Panc1 (cell line): ENCODE measurements at places on chromosomes 3 and 15.

GRCh38 chr3:115689928-115690327, 66.6 kb downstream of the GAP43 start:
- DNase-seq = no peak

DNA sequence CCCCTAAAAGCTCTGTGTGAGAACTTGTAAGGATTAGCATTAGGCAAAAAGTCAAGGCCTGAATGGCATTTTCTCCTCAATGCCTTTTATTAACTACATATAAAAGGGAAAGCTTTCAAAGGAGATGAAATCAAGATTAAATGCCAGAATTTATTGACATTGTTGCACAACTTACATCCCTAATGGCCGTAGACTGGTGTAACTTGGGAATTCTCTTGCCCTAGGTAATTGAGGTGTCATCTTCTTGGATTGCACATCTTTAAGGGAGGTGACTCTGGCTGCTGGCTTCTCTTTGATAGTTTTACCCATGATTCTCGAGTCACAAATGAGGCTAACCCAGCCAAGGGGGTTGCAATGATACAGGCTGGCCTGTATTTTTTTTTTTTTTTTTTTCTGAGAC, 249.1 kb downstream of the TBL1XR1 start:
- DNase-seq = no peak

- DNase-seq = no peak
Observed at GRCh38 chr3:73745526-73746191, 120.9 kb upstream of the PDZRN3 start.

DNA sequence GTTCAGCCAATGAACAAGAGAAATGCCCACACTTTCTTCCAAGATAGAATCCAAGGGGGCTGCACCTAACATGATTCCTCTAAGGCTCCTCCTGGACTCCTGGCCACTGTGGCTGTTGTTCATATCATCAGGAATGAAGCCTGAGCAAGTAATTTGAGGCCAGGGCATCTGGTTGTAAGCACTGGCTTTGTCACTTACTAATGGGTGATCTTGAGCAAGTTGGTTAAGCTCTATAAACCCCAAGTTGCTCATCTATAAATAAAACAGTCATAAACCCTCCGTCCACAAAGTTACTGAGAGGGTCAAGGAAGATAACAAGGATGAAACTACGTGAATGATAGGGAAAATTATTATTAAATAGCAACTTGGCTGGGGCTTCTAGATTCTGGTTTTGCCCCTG, 58.3 kb downstream of the CDC25A start:
- DNase-seq = no peak

DNA sequence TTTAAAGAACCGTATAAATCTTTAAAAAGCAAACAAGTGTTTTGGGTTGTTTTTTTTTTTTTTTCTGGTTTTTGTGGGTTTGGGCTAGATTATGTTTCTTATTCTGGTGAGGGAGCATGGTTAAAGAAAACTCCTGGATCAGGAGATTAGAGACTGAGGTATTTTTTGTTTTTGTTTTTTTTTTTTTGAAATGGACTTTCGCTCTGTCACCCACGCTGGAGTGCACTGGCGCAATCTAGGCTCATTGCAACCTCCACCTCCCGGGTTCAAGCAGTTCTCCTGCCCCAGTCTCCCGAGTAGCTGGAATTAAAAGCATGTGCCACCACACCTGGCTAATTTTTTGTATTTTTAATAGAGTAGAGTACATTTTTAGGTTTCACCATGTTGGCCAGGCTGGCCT, 95.2 kb downstream of the SLMAP start:
- DNase-seq = no peak

DNA sequence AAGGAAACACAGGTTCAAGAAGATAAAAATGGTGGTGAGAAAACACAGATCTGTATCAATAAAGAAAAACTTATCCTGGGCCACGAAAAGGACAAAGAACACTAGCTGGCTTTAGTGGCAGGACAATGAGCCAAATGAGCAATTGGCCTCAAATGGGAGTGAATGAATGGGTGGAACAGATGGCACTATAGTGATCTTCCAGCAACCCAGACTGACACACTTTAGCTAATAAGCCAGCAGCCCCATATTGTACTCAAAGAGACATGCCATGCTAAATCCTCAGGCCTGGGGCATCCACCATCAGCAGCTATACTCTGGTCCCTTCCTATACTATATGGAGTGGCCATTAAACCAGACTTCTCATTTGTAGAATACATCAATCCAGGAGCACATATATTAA, 60.0 kb upstream of the GADL1 start:
- DNase-seq = no peak

GRCh38 chr15:29805043-29805707, 17.1 kb downstream of the TJP1 start:
- no peak for DNase-seq

DNA sequence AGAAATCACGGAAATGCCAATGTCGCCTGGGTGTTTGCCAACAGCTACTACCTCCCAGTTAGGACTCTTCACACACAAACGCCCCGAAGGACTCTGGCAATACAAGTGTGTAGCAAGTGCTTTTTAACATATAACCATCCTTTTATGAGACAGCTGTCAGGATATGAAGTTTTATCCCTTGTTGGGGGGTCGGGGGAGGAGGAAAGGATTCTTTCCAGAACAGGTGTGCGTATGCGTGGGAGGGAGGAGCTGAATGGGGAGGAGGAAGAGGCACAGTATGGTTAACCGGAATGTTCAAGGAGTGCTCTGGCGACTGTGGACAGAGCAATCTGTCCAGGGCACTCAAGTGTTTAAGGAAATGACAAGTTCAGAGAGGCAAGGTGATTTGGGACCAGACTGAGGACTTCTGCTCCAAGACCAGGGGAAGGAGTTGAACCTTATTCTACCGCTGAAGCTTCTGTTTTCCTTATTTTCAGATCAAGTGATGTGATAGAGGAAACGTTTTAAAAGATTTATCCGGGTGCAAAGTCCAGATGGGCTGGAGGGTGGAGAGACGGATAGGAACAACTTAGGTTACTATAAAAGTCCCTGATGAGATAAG, 1.3 kb downstream of the TSPAN3 start:
- no peak for DNase-seq

DNA sequence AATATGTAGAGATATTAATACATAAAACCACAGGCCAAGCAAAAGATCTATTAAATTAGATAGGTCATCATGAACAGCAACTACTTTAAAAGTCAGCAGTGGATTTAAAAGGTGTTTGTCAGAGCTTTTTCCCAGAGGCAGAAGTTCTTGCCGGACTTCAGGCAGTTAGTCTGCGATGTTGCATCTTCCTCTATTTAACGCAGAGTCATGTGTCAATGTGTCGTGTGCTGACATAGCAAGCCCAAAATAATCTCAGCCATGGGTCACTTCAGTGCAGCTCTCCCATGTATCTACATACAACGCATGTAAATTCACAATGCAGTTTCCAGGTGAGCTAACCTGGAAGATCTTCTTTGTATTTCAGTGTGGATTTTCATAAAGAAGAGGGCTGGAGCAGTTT, 8.0 kb upstream of the TMEM212 start:
- no peak for DNase-seq

DNA sequence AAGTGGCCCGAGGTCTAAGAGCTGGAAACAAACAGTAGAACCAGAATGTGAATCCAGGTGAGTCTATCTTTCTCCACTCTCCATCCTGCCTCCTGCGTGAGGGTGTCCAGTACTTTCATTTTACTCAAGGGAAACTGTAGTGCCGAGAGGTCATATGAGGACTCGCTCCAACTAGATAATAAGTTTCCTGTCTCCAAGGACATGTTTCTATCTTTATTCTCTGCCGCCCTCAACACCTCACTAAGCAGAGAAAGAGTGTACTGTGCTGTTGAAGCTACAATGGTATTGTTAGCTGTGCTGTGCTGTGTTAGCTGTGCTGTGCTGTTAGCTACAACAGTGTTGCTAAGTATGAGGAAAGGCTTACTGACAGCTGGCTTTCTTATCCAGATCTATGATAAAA, 137.9 kb upstream of the COL8A1 start:
- DNase-seq = no peak

DNA sequence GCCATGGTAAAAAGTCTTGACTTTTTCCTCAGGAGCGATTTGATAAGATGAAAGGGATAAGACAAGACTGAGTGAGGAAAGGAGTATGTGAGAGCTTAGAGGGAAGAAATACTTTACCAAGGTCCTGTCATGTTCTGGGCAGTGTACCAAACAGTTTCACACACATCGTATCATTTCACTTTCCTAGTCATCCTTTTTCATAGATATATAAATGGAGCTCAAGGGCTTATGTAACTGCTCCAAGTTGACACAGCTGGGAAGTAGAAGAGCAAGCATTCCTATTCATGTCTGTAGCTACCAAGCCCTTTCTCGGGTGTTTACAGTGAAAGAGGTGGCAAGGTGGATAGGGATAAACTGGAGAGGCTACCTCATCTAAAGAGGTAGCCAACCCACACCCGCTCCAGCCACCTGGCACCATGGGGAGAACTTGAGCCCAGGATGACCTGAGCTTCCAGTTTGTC, 57.4 kb downstream of the MRPS25 start:
- DNase-seq = no peak

DNA sequence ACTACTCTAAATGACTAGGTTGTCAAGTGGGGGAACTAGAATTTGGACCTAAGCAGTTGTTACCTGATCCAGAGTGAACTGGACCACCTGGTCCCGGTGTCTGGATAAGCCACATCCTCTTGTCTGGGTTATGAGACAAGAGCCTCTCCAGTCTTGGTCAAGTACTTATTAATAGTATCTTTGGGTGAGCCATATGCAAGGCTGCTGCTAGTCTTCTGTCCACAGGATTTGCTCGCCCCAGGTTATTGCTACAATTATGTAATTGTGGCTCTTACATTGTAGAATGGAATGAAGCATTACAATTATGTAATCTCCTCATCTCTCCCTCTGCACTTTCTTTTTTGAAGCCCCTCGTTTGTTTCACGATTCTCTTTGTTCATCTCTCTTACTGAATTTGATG, 24.0 kb upstream of the AGBL1 start:
- no peak for DNase-seq

DNA sequence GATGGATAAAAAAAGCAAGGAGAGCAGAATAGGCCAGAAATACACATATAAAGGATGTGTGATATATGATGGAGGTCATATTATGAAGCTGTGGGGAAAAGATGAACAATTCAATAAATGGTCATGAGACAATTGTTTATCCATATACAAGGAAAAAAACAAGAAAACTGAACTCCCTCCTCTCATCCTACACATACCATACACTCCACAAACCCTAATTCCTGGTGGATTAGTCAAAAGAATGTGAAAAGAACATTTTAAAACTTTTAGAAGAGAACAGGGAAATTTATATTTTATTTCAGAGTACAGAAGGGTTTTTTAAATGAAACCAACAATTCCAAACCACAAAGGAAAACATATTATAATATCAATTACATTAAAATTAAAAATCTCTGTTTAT, 34.5 kb upstream of the NR2E3 start:
- DNase-seq = no peak

DNA sequence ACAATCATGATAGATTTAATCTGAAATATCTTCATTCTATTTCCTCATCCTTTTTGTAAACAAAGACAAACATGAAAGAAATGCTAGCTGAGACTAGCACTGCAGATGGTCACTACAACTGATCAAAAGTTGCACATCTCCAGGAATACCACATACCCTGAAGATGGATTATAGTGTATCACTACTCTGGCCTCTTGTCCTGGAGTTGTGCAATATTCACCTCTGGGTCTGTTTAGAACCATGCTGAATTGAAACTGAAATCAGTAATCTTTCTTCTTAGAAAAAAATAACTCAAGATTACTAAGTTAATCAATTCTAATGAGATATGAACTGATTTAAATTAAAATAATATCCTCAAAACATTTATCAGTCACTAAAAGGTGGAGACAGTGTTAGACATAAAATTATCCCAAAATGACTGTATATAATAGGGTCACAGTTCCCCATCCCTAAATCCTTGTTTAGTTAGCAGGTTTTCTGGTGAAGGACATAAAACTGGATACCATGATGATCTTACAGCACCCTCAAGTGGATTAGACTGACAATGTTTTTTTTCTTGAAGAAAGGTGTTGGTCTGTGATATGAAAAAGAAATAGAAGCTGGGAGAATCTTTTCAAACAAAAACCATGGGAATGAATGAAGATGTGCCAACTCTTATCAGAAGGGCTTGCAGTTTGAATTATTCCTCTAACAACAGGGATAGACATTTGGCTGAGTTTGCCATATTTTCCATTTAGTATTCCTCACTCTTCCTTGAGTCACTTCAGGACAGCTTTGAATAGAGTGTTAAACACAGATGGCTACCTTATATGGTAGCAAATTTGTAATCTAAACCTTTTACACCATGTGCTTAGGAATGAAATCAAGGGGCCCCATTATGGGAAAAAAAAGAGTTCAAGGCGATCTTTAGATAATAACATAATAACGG, 7.1 kb upstream of the TTC14 start:
- peak; percentile 53 for DNase-seq

GRCh38 chr3:105504440-105504951, 137.8 kb downstream of the ALCAM start:
- no peak for DNase-seq

GRCh38 chr3:172101107-172101506, 61.7 kb downstream of the FNDC3B start:
- no peak for DNase-seq

DNA sequence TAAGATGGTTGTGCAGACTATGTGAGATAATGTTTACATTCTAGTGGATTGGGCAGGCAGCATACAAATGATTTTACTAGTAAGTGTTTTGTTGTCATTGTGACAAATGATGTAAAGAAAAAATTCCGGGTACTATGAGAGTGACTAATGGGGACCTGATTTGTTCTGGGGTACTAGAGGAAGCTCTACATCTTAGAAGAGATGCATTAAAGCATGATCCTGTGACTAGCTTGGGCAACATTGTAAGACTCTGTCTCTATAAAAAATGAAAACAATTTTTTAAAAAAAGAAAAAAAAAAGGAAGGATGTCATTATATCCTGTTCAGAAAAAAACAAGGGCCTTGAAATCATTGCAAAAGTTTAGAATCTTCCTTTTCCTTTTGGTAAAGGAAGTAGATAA, 58.1 kb upstream of the MYRIP start:
- DNase-seq = no peak

DNA sequence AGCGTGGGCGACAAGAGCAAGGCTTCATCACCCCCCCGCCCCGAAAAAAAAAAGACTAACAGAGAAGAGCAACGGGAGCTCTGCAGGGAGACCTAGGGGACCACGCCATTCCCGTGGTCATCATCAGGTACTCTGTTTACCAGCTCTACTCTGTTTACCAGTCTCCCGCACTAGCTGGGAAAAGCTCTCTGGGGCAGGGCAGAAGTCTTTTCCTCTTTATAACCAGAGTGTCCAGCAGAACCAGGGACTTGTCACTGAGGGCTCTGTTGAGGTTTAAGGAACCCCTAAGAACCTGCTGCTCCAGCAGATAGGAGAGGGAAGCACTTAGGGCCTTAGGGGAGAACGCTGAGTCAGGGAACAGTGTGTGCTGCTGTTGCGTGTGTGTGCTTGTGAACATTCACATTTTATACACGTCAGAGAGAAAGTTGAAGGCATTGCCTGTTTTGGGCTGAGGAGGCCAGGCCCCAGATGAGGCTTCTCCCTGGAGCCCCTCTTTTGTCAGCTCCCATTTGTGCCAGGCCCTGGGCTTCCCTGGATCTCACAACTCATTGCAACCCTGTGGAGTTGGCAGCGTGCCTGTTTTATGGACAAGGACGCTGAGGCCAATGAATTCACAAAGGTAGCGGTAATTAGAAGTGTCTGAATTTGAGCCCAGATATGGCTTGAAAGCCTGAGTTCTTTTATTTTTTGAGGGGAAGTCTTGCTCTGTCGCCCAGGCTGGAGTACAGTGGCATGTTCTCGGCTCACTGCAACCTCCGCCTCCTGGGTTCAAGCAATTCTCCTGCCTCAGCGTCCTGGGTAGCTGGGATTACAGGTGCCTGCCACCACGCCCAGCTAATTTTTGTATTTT, 24.2 kb upstream of the ERICH6 start:
- DNase-seq = no peak

GRCh38 chr3:111616417-111617105, 21.4 kb upstream of the ZBED2 start:
- DNase-seq = no peak
